T-helper 17 cell (primary cell): ENCODE measurements at places on chromosomes 7 and 10. TPM values are rescaled to one million over a fixed set of nuclear protein-coding genes. Genes with fewer than 3 reads are reported as not detected.

DNA sequence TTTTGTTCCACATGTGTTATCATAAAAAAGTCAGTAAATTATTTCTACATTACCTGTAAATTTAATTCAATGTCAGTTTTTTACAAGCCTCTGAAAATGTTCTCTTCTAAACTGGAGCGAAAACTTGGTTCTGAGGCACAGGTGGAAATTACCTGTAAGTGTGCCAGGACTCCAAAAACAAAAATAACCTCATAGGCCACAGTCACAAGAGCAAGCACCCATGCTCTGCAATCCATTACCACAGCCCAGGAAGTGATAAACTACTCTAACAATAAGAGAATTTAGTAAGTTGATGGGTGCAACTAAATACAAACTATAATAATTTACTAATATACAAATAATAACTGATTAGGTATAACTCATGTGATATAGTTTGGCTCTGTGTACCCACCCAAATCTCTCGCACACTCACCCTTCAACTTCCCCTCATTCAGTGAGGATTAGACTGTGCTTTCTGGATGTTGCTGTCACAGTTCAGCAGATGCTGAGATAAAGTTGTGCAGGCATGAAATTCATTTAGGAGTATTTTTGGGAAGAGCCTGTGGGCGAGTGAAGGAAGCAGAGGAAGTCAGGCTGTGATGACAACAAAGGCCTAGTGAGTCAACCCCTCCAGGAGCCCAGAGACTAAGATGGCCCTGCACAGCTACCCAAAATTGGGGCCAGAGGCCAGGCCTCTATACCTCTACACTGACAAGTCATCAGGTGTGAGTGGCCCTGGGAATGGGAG is 16.3 kb upstream of the GIMAP6 start:
- no peak for DNase-seq

GRCh38 chr10:33684211-33684611 is 349.7 kb upstream of the NRP1 start:
- DNase-seq = no peak

- no peak for DNase-seq
Measured at GRCh38 chr10:36880898-36881297, 244.5 kb upstream of the ANKRD30A start.

DNA sequence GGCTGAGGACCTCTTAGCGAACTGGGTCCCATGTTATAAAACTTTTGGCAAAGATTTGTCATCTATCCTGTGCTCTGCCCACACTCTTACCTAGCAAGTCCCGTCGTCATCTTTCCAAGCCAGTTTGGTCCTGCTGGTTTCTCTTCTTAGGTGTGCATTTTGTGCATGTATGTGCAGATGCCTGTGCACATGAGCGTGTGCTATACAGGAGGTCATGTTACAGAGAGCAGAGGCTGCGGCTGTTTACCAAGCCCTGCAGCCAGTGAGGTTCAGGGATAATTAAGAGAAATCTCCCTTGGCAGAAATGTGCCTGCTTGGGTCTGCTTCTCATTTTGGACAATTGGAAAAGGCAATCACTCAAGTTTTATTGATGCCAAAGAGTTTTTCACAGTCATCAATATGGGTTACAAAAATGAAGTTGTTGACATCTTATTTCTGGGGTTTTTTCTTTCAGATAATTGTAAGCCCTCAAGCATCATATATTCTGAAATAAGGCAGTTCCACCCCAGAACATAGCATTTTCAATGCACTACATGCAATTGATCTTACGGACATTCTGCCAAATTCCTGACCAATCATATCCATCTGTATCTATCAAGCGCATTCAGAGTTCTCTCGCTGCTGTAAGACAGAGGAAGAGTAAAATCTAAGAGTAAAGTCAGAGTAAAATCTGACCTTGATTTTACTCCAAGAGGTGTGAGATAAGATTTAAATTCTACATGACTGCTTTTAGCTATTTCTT is 361.4 kb upstream of the ZNF32 start:
- no peak for DNase-seq

- no peak for DNase-seq
Measured at GRCh38 chr7:69550991-69551390, 47.3 kb upstream of the AUTS2 start.

- no peak for DNase-seq
Measured at GRCh38 chr7:132541656-132542055, 34.6 kb downstream of the PLXNA4 start.

The NUPR2 gene
- not detected for total RNA-seq

The EPHB6 gene
- total RNA-seq = 52.3 TPM

The RADIL gene
- total RNA-seq = 0.55 TPM
